ENCODE measurements at places on chromosomes 1 and 21.

- DNase-seq, result no peak
These were observed 126.4 kb upstream of the GALNT2 start for GRCh38 chr1:229940684-229941083.

DNA sequence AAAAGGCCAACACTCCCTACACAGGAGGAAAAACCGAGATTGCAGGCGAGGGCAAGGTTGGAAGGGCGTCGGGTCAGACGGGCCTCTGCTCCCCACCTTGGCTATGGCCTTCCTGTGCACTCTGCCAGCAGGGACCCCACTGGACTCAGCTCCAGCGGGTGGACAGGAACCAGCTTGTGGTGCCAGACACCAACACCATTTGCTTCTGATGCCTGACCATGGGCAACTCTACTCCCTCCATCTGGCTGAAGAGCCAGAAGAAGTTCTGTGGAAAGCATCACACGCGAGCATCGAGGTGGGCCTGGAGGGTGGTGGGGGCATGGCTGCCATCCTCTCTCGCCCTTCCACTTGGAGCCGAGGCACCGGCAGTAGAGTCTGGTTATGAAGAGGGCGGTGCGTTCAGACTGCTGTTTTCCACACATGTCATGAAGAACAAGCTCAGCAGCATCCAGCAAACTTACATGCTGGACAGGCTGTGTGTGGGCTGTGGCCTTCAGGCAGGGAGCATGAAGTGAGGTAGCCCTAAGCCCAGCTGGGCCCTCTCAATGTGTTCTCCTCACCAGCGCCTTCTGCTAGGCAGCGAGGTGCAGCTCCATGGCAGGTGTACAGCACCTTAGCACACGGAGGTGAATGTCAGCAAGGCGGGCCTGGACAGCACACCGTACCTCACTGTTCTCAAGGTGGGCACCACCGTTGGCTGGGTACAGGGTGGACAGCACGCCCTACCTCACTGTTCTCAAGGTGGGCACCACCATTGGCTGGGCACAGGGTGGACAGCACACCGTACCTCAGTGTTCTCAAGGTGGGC, 15.6 kb upstream of the ZNF669 start:
- no peak for DNase-seq

- DNase-seq, result no peak
These were observed 77.5 kb upstream of the ACTRT2 start for GRCh38 chr1:2943686-2944260.

DNA sequence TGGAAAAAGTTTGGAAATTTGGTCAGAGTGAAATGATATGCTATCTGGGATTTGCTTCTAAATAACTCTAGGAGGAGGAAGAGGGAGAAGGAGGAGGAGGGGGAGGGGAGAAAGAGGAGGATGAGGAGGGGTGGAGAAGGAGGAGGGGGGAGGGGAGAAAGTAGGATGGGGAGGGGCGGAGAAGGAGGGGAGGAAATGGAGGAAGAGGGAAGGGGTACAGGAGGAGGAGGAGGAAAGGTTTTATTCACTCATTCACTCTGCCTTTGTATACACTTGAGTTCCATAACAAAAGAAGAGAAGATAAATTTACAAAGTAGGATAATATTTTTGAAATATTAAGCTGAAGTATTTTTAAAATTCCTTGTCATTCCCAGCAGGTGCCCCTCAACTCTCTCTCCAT, 6.3 kb upstream of the VPS26C start:
- DNase-seq, result no peak

DNA sequence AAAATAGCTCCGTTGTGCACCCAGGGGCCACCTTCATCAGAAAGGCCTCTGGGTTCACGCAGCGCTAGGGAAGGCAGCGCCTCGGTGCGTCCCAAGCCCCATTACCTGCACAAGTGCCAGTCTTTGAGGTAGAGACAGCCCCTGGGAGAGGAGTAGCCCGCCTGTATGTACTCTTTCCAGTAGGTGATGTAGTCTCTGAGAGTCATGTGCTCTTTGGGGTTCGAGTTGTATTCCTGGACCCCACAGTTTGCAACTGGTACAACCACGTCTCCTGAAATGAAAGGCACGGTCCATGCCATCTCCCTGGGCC, 601 bp downstream of the JMJD4 start:
- no peak for DNase-seq

- DNase-seq, result no peak
These were observed 23.7 kb downstream of the CASZ1 start for GRCh38 chr1:10772711-10773110.

- DNase-seq, result no peak
These were observed 141.9 kb downstream of the PTBP2 start for GRCh38 chr1:96863449-96863848.

GRCh38 chr1:53369034-53369750, 41.3 kb upstream of the LRP8 start:
- no peak for DNase-seq

DNA sequence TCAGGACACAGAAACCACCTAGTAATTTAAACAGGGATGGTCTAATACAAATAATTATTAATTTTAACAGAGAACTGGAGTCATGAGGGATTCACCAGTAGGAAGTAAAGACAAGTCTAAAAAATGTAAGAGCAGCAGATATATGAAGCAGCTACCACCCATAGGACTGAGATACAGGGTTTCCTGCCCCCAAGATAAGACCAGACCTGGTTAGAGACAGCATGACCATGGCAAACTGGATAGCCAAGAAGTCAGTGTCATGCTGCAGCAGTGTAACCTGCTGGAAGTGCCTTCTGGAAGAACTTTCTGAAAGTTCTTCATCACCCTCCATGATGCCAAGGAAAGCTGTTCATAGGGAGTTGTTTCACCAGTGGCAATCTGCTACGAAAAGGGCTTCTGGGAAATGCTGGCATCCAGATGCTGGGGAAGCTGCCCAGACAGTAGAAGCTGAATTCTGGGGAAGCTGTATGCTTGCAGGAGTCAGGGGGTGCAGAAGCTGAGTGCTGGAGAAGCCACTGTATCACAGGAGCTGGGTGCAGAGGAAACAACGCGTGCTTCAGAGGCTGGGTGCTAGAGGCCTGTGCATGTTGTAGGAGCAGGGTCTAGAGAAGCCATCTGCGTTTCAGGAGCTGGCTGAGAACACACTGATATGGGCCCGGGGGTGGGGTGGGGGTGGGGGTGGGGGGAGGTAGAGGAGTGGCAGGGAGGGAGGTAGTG, 356.4 kb downstream of the DISC1 start:
- DNase-seq, result no peak

- DNase-seq, result no peak
These were observed 38.5 kb downstream of the MACO1 start for GRCh38 chr1:25469177-25469576.

- DNase-seq, result no peak
These were observed 72.1 kb downstream of the DISP1 start for GRCh38 chr1:222886878-222887351.

- no peak for DNase-seq
These were observed 92.9 kb downstream of the KCNN3 start for GRCh38 chr1:154777154-154777553.

DNA sequence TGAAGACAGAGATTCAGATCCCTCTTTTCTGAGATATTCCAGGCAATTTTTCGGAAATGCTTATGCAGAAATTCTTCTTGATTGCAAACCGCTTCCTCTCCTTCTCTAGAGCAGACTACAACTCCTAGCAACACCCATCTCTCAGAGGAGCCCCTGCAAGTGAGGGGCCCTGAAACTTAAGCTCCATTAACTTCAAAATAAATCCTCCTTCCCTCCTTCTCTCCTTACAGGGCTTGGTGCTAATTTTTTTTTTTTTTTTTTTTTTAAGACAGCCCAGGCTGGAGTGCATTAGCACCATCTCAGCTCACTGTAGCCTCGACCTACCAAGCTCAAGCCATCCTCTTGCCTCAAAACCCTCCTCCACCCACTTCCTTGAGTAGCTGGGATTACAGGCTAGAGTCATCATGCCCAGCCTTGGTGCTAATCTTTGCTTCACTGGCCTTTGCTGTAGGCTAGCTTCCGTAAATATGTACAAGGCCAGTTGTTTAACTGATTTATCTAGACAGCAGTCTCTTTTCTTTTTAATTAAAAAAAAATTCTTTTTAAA, 30.2 kb upstream of the SFPQ start:
- DNase-seq, result no peak

GRCh38 chr1:58942759-58943191, 158.9 kb upstream of the JUN start:
- no peak for DNase-seq

- DNase-seq, result no peak
These were observed 30.4 kb upstream of the ZBTB21 start for GRCh38 chr21:42040411-42041180.

DNA sequence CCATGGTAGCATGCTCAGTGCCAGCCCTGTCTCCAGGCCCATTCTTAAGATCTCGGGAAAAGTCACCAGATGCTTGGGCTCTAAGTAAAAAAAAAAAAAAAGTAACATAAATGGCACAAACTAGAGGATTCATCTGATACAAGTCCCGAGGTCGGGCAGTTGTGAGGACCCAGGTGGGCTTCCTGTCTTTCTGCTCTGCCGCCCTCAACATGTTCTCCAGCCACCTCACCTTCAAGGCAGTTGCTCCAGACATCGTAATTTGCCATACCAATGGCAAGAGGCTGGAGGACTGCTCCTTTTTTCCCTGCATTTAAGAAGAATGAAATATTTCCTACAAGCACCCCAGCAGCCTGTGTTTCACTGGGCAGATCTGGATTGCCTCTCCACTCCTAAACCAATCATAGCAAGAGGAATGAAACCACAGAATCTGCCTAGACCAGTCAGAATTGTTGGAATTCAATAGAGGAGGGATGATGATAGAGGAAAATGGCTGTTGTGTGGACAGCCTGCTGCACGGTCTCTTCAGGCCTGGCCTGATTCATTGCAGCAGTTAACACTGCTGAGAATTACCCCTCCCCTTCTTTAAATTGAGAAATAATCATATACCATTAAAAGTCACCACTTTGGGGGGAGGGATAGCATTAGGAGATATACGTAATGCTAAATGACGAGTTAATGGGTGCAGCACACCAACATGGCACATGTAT, 5.4 kb downstream of the HMGN2 start:
- no peak for DNase-seq

DNA sequence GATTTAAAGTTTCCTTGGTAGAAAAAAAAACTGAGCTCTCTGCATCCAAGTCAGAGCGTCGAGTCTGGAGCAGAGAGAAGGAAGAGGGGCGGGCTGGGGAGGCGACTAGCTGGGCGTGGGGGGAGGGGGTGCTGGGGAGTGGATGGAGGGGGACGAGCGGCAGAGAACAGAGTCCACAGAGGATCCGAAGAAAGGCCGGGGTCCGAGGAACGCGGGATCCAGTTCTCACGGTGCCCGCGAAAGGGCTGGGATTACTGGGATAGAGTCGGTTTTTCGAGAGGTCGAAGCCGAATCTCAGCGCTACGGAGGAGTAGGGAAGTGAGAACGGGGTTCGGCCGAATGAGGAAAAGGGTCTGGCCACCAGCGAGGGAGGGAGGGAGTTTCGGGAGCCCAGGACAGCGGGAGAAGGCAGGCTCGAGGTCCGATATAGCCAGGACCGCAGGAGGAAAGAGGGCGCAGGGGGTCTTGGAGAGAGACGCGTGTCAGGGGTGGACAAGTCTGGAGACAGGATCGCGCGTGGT, 665 bp downstream of the DAB1 start:
- no peak for DNase-seq

DNA sequence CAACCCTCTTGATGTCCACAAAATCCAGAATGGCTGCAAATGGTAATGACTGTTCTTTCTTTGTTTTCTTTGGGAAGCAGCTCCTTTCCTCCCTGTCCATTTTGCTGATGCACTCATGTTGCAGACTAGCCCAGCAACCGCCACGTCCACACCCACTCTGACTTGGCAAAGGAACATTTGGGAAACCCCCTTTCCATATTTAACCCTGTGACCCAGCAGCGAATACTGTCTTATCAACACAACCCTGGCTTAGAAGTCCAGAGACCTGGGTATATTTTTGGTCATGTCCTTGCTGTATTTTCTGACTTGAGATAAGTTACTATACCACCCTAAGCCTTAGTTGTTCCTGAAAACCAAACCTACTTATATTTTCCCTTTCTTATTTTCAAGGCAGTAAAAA, 18.1 kb upstream of the SHE start:
- DNase-seq, result no peak

- DNase-seq, result no peak
These were observed 21.2 kb downstream of the CTNNBIP1 start for GRCh38 chr1:9888886-9889285.

DNA sequence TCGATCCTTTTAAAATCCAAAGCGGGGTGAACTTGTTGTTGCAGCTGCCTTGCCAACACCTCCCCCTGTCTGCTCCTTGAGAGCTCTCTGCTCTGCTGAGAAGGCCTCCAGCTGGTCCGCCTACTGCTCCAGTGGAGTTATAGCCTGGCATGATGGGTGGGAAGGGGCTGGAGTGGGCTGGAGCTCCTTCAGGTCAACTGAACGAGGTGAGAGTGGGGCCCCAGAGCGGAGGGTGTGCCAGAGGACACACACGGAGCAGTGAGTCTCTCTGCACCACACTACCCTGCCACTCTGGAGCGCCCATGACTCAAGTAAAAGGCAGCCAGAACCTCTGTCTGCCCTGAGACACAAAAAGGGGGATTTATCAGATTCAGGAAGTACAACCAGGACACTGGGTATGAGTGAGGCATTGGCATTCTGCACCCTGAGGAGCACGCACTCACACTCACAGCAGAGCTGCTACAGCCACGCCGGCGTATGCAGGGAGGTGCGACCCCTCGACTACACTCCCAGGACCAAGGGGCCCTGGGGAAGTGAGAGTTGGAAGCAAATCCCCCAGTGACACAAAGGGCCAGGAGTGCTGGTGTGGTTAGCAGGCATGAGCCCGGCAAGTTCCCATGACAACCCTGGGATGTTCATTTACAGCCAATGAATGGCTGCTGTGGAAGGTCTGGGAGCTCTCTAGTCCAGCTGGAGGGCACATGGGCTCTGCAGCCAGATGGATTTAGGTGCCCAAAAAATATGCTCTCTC, 28.0 kb upstream of the EVA1B start:
- DNase-seq, result no peak

- DNase-seq, result no peak
These were observed 76.2 kb upstream of the CD34 start for GRCh38 chr1:207987164-207987563.

GRCh38 chr1:206662396-206663092, 22.2 kb upstream of the MAPKAPK2 start:
- DNase-seq, result no peak

GRCh38 chr1:46643368-46643775, 24.8 kb downstream of the ATPAF1 start:
- DNase-seq, result no peak

GRCh38 chr1:24724345-24725208, 20.7 kb upstream of the CLIC4 start:
- no peak for DNase-seq

GRCh38 chr1:6329851-6330250, 63.7 kb downstream of the ACOT7 start:
- no peak for DNase-seq

DNA sequence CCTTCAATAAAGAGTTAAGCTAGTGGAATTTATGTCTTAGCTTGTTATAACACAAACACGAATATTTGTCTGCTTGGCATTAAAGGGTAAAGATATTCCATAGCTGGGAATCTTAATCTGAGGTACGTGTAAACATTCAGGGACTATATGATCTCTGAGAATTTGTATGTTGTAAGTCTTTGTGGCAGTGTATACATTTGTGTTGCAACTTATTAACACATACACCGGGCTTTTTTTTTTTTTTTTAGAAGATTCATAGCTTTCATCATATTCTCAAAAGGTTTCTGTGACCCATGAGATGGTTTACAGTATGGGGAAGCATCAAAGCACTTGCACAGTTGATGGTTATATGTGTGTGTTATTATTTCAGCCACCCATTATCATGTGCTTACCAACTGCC, 3.0 kb downstream of the GGPS1 start:
- DNase-seq, result no peak

Measured in activated CD4-positive, alpha-beta T cell treated with anti-CD3 and anti-CD28 coated beads for 1 hour (primary cell).